ENCODE measurements at places on chromosomes 1 and 21. TPM values are rescaled to one million over a fixed set of nuclear protein-coding genes. Genes with fewer than 3 reads are reported as not detected.

Gene SV2A
- total RNA-seq = 16.7 TPM

Gene C8B
- total RNA-seq = not detected

Gene HOOK1
- not detected for total RNA-seq

Gene PSMA5
- total RNA-seq = 108 TPM

Gene NPR1
- total RNA-seq = 0.16 TPM

Gene OR2T5
- total RNA-seq = not detected

Gene DISC1
- total RNA-seq = 16.0 TPM

Gene A3GALT2
- total RNA-seq = 0.35 TPM

Gene ITLN2
- total RNA-seq = not detected

Gene CRYAA
- total RNA-seq = not detected

Gene ABCG1
- 16.5 TPM for total RNA-seq

Gene BSND
- not detected for total RNA-seq

Gene AMPD1
- not detected for total RNA-seq

Gene CFHR5
- total RNA-seq = not detected

Gene DMAP1
- 42.3 TPM for total RNA-seq

Gene GPR157
- 4.1 TPM for total RNA-seq

Gene CCDC24
- total RNA-seq = 5.1 TPM

Gene COL16A1
- 90.7 TPM for total RNA-seq

Gene PROK1
- total RNA-seq = not detected

Gene S100A8
- total RNA-seq = not detected

Gene SLC44A5
- total RNA-seq = 0.21 TPM

Gene FCN3
- total RNA-seq = not detected

Gene TNFRSF4
- 0.19 TPM for total RNA-seq

Gene ZNF697
- 8.3 TPM for total RNA-seq

Gene COL9A2
- 2.1 TPM for total RNA-seq

Gene CSF3R
- not detected for total RNA-seq

Gene SYCP1
- not detected for total RNA-seq

Gene AKR7A2
- total RNA-seq = 67.8 TPM

Gene DNASE2B
- not detected for total RNA-seq

Gene ICOSLG
- total RNA-seq = 10.5 TPM

Gene KIRREL1
- 122 TPM for total RNA-seq

Gene OR2T35
- not detected for total RNA-seq

Gene LRP8
- 4.4 TPM for total RNA-seq

Gene NBL1
- total RNA-seq = 561 TPM

Gene FOXD2
- total RNA-seq = 1.5 TPM

Gene NBPF4
- total RNA-seq = not detected

Measured in osteocyte (in vitro differentiated cells).